ENCODE measurements at places on chromosomes 4 and X.

GRCh38 chr4:15513545-15513944 is 43.9 kb downstream of the CC2D2A start:
- no peak for DNase-seq

DNA sequence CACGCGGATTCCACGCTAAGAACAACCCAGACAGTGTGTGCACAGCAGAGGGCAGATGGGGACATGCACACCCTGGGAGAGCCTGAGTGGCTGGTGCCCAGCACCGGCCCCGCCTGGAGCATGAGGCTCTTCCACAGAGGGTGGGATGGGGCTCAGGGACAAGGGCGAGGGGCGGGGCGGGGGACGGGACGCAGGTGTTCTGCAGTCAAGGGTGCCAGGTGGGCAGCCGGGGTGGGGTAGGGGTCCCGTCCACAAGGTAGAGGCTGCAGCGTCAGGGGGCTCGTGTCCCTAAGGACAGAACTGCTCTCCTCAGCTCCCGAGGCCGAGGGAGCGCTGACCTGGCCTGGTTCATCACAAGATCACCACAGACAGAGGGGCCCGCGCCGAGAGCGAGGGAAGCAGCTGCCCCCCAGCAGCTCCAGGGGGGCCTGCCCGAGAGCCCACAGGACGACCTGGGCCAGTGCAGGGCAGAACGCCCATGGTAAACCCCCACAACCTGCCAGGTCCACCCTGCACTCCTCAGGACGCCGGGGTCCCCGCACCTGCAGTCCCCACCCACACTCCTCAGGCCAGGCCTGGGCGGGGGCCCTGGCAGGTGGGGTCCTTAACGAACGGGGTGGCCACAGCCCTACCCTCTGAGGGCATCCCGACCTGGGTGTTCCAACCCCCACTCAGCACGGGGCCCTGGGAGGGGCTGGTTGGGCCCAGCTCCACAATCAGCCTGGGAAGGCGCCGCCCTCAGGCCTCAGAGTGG is 26.7 kb downstream of the CTBP1 start:
- DNase-seq, result no peak

GRCh38 chrX:71669492-71669891 is 2.1 kb downstream of the LOC101059915 start:
- no peak for DNase-seq

DNA sequence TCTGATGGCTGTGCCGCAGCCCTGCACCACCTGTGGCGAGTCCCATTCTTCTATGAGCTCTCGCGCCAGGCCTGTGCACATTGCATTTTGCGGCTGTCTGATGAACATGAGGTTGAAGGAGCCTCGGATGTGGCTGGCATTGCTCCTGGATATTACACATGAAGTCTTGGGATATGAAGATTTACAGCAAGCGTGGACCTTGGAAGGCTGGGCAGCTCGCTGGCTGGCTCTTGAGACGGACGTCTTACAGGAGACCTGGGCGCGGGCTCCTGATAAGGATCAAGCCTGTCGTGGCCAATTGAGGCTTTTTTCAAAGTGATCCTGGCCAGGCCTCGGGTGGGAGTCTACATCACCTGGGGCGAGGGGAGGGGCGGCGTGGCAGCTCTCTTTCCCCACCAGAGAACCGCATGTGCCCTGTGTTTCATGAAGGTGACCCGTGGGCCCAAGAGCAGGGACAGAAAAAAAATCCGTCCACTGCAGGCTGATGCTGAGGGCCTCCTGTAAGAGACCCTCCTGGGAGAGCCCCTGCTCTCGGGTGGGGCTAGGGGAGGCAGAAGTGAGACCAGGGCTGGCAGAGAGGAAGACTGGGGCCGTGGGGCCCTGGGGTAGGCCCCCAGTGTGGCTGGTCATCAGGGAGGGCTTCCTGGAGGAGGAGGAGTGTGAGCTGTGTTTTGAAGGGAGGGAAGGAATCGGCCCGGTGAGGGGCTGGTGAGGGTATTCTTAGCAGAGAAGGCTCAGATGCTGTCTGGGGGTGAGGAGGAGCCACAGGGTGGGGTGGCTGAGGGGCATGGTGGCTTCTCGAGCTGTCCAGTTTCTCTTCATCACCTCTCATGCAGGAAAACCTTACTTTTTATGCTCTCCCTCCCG is 23.6 kb downstream of the CPZ start:
- no peak for DNase-seq

GRCh38 chrX:47145395-47146120 is 537 bp downstream of the RBM10 start:
- no peak for DNase-seq

GRCh38 chr4:25814301-25815136 is 48.3 kb downstream of the SEL1L3 start:
- DNase-seq, result no peak

- DNase-seq, result peak; percentile 68
Measured at GRCh38 chrX:65534450-65535292, at the start of gene LAS1L. Gene LAS1L, minus strand, starts transcription at chrX:65534787. Its CDS starts 72 bp downstream, at chrX:65534715.

DNA sequence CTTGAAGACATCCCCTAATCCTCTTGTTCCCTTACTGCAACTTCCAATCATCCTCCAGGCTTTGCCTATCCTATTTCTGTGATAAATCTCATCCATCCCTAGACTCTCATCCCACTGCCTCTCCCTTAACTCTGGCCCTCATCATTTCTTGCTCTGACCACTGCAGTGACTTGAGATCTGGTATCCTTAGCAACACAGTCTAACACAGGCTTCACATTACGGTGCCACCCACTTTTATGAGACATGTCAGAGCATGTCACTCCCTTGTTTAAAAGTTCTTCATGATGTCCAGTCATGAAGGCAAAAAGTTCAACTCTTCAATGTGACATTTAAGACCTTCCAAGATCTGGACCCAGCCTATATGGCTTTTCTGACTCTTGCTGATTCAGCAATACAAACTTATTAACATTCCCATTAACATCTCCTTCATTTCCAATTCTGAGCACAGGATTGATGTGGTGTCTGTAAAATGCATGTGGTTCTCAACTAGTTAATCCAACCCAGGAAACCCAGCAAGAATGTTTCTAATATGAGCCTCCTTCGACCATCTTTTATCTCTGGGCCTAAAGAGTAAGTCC is 64.0 kb downstream of the OR13H1 start:
- DNase-seq, result no peak

DNA sequence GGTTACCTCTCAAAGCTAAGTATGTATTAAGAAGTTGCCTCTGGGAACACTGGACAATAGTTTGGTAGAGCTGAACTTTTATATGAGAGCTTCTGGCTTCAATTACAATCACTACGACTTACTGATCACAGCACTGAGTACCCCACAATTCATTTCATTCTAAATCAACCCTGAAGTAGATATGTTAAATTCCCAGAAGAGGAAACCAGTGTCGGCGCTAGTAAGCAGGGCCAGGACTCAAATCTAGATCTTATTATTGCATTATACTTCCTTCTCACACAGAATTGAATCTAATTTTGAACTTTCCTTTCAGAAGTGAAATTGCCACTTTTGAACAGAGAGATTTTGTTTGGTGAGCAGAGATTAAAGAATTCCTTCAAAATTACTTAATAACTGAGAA is 41.8 kb downstream of the HUWE1 start:
- no peak for DNase-seq

- no peak for DNase-seq
Measured at GRCh38 chr4:90824266-90825150, 697.3 kb downstream of the CCSER1 start.

- no peak for DNase-seq
Measured at GRCh38 chr4:26782830-26783202, 77.8 kb upstream of the STIM2 start.

- no peak for DNase-seq
Measured at GRCh38 chr4:147909225-147909624, 177.3 kb downstream of the ARHGAP10 start.

GRCh38 chrX:6558979-6559378 is 24.1 kb upstream of the VCX3A start:
- DNase-seq, result no peak

Data from stimulated activated CD4-positive, alpha-beta T cell treated with anti-CD3 and anti-CD28 coated beads, TNF-alpha, amount 100 ng/mL, for 48 hours (primary cell).